ENCODE measurements at places on chromosomes 7 and 10. TPM values are rescaled to one million over a fixed set of nuclear protein-coding genes. Genes with fewer than 3 reads are reported as not detected.

- H3K27me3 ChIP-seq, result peaks cover 10% of the 10 kb centered on the region
- H3K4me3 ChIP-seq, result no peak overlapping the region
- H3K36me3 ChIP-seq, result no peaks in the 10 kb centered on the region
- no peak for DNase-seq
Measured at GRCh38 chr10:112394475-112394875, 20.6 kb downstream of the ACSL5 start.

- no peaks in the 10 kb centered on the region for H3K36me3 ChIP-seq
- no peaks in the 10 kb centered on the region for H3K4me1 ChIP-seq
- no peak overlapping the region for H3K4me3 ChIP-seq
- H3K27ac ChIP-seq, result no peak overlapping the region
- H3K27me3 ChIP-seq, result no peaks in the 10 kb centered on the region
Measured at GRCh38 chr7:49852619-49853462, 79.4 kb downstream of the VWC2 start.

- no peaks in the 10 kb centered on the region for H3K27me3 ChIP-seq
- H3K4me1 ChIP-seq, result peaks cover 6% of the 10 kb centered on the region
- no peak overlapping the region for H3K27ac ChIP-seq
Measured at GRCh38 chr7:73779517-73779916, 9.4 kb upstream of the CLDN3 start.

DNA sequence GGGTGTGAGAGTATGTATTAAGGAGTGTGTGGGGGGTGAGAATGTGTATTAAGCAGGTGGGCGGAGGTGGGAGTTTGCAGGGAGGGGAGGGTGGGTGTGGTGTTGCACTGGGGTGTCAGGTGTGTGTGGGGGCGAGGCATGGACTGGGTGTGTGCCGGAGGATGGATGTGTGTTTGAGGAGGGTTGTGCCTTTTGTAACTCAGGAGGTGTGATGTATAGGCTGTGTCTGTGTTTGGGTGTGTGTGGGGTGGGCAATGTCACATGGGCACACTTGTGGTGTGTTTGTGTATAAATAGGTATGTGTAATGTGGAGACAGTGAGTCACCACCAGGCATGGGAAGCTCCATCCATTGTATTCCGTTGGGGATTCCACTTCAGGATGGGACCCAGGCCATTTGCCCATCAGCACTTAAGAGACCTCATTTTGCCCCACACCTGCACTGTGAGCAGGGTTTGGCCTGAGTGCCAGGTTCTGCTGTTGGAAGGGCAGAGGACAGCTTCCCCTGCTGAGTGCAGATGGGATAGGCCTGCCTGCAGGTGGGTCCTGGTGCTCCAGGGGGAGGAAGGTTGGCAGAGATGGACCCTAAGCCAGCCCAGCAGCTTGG, 5.8 kb downstream of the UNC5B start:
- H3K4me1 ChIP-seq, result peaks cover 23% of the 10 kb centered on the region
- no peak overlapping the region for H3K27ac ChIP-seq
- peaks cover 3% of the 10 kb centered on the region for H3K27me3 ChIP-seq
- no peak for DNase-seq
- no peaks in the 10 kb centered on the region for H3K36me3 ChIP-seq
- H3K4me3 ChIP-seq, result peak overlapping the region; percentile 71

GRCh38 chr10:114520453-114520852, 116.2 kb upstream of the AFAP1L2 start:
- peaks cover 34% of the 10 kb centered on the region for H3K4me1 ChIP-seq
- H3K27me3 ChIP-seq, result no peaks in the 10 kb centered on the region
- no peak for DNase-seq
- no peak overlapping the region for H3K27ac ChIP-seq
- H3K4me3 ChIP-seq, result no peak overlapping the region

DNA sequence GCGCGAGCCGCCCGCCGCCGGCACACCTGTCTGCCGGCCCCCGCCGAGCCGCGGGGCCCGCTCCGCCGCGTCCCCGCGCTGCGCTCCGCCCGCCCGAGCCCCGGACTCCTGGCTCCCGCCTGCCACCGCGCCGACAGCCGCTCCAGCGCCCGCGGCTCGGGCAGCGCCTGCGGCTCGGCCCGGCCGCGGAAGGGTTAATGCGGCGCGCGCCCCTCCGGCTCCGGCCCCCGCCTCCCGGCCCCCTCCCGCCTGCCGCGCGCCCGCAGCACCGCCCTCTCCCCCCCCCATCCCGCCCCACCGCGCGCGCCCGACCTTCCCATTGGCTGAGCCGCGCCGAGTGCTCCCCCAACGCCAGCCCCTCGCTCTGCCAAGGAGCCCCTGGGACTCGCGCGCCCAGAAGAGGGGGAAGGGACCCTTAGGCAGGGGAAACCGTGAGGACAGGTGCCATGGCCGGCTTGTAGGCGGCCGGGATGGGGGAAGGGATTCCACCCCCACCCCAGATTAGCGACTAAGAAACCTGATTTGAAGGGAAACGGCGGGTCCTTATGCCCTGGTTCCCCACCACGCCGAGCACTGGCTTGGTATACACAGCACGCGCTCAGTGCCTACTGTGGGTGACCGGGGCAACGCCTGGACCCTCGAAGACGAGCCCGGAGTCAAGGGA, at the start of gene KCNH2:
KCNH2 (minus strand) TSS at position 196 of the 664 bp plus-strand sequence. CDS start 408 bp downstream, outside the sequence.
- DNase-seq, result no peak
- H3K27me3 ChIP-seq, result peaks cover 40% of the 10 kb centered on the region
- no peaks in the 10 kb centered on the region for H3K36me3 ChIP-seq

DNA sequence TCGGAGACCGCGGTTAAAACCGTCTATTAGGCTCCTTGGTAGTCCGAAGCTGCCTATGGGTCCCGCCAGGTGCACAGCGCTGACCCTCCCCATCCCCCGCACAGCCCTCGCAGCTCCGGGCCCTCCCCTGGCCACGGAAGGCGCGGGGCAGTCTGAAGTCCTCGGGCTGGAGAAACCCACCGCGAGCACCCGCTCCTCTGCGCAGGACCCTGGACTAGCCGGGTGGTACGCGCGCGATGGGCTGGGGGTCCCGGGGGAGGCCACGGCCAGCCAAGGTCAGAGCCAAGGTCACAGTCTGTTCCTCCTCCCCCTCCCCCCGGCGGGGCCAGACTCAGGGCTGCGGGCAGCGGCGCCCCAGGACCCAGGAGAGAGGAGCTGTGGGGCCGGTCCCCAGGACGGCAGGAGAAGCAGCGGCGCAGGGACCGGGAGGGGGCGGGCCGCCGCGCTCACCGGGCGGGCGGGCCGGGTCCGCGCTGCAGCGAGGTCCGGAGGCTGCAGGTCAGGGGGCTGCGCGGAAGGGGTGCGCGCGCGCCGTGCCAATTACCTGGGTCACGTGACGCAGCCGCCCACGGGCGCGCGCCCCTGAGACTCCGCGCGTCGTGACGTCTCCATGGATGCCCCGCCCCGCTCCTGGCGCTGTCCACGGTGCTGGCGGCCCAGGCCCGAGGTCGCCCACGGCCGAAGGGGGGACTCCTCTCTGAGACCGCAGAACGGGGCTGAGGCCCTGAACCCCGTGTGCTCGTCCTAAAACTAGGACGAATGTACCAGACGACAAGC, at the start of gene OGDHL:
OGDHL (minus strand) TSS at position 535 of the 777 bp plus-strand sequence. CDS start 3,731 bp downstream, outside the sequence.
- H3K4me1 ChIP-seq, result peaks cover 2% of the 10 kb centered on the region
- no peaks in the 10 kb centered on the region for H3K36me3 ChIP-seq
- peak within 1 kb of the TSS; percentile 68 for H3K4me3 ChIP-seq
- peak; percentile 89 for DNase-seq
- H3K27ac ChIP-seq, result no peak within 1 kb of the TSS
- peaks cover 11% of the 10 kb centered on the region for H3K27me3 ChIP-seq

GRCh38 chr7:73828107-73828803, 2.5 kb upstream of the CLDN4 start:
- peaks cover 16% of the 10 kb centered on the region for H3K4me1 ChIP-seq
- no peak for DNase-seq
- no peaks in the 10 kb centered on the region for H3K36me3 ChIP-seq
- H3K4me3 ChIP-seq, result no peak overlapping the region

GRCh38 chr10:132366499-132366898, 30.5 kb upstream of the PWWP2B start:
- H3K4me1 ChIP-seq, result no peaks in the 10 kb centered on the region
- no peak for DNase-seq
- no peak overlapping the region for H3K4me3 ChIP-seq
- peaks cover 35% of the 10 kb centered on the region for H3K36me3 ChIP-seq
- no peaks in the 10 kb centered on the region for H3K27me3 ChIP-seq

GRCh38 chr10:76236356-76236755, 804.9 kb downstream of the LRMDA start:
- H3K27ac ChIP-seq, result no peak overlapping the region
- no peaks in the 10 kb centered on the region for H3K36me3 ChIP-seq
- no peak for DNase-seq

DNA sequence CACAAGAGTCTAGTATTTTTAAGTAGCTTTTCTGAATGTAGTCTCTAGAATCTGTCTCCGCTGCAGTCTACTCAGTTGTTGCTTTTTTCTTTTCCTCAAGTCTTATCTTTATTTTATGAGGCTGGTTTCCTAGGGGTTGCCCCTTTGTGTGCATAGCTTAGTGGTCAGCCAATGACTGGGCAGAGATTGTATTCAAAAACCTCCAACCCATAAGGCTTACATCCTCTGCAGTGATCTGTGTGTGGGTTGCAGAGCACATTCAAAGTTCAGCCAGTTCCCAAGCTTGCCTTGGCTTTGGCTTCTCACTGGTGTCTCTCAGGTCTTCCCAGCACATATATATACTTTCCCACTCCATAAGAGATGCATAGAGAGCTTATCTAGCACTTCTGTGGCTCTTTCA, 160.0 kb upstream of the TCF7L2 start:
- no peak overlapping the region for H3K27ac ChIP-seq
- no peak for DNase-seq
- peaks cover 16% of the 10 kb centered on the region for H3K36me3 ChIP-seq
- H3K27me3 ChIP-seq, result no peaks in the 10 kb centered on the region

GRCh38 chr7:4084271-4084670, 597.8 kb upstream of the FOXK1 start:
- no peaks in the 10 kb centered on the region for H3K4me1 ChIP-seq
- H3K27me3 ChIP-seq, result no peaks in the 10 kb centered on the region
- H3K4me3 ChIP-seq, result no peak overlapping the region
- no peak overlapping the region for H3K27ac ChIP-seq
- peak; percentile 38 for DNase-seq

DNA sequence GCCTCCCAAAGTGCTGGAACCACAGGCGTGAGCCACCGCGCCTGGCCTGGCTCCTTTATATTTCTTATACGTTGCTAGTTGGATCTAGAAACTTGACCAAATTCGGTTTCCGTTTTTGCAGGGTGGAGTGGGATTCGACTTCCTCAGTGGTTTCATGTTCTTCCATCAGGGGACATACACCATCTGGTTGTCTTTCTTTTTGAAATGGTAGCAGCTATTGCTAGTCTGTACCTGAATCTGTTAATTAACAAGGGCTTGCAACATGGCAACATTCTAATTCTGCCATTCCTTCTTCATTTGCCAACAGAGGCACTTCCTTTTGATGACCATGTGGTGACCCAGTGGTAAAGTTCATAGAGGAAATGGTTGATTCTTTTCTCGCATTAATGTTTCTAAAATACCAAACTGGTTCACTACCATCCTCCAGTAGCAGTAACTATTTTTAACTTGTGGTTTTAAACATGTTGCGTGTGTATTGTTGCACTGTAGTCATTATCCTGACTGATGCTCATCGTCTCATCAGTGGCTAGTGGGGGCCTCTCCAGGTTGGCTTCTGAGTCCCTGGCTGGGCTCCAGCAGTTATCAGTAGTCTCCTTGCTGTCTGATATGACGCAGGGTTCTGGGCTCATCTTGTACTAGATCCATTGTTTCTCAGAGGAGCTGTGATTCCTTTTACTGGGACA, 159.2 kb downstream of the RGS10 start:
- peaks cover 42% of the 10 kb centered on the region for H3K36me3 ChIP-seq
- no peak overlapping the region for H3K27ac ChIP-seq
- DNase-seq, result no peak

GRCh38 chr10:15370212-15370855, 755 bp downstream of the FAM171A1 start:
- H3K4me1 ChIP-seq, result peaks cover 17% of the 10 kb centered on the region
- H3K27me3 ChIP-seq, result peaks cover 17% of the 10 kb centered on the region
- peak overlapping the region; percentile 87 for H3K27ac ChIP-seq

GRCh38 chr10:5550621-5551530, 26.1 kb downstream of the CALML3 start:
- H3K36me3 ChIP-seq, result no peaks in the 10 kb centered on the region
- H3K27me3 ChIP-seq, result no peaks in the 10 kb centered on the region
- DNase-seq, result no peak
- no peak overlapping the region for H3K4me3 ChIP-seq
- no peak overlapping the region for H3K27ac ChIP-seq

GRCh38 chr10:112915590-112916572, 34.2 kb upstream of the TCF7L2 start:
- no peak for DNase-seq
- no peaks in the 10 kb centered on the region for H3K27me3 ChIP-seq
- H3K36me3 ChIP-seq, result no peaks in the 10 kb centered on the region
- H3K27ac ChIP-seq, result peak overlapping the region; percentile 73

Gene ACSM6
- not detected for total RNA-seq

Gene PILRA
- 2.5 TPM for total RNA-seq

Gene NPC1L1
- total RNA-seq, result not detected

Gene LRGUK
- total RNA-seq, result 0.30 TPM

Gene VIPR2
- 0.19 TPM for total RNA-seq

Gene MLXIPL
- not detected for total RNA-seq

Data from osteocyte (in vitro differentiated cells).